Stimulated activated memory B cell treated with anti-CD40 and anti-IgM and Interleukin-4, amounts not matched to agents 10 μg/mL and 1 μg/mL and 100 μg/mL, for 72 hours (primary cell): ENCODE measurements at places on chromosomes 5 and 9.

DNA sequence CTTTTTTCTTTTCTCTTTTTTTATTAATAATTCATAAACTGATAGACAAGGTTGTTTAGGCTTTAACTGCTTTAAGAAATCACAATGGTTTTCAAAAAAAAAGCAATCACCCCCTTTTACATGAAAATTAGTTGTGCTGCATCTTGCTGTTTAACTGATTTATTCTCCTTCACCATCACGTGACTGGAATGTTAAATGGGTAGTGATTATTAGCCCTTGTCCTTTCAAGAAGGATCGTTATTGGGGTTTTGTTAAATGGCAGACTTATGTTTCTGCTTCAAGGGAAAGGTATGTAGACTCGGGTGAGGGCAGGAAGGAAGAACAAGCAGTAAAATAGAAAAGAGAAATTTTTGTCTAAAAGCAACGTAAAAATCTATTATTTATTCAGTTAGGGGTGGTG, 175.6 kb upstream of the TLE4 start:
- ATAC-seq = no peak

- no peak for ATAC-seq
Observed at GRCh38 chr9:135230817-135231520, 143.5 kb downstream of the OLFM1 start.

DNA sequence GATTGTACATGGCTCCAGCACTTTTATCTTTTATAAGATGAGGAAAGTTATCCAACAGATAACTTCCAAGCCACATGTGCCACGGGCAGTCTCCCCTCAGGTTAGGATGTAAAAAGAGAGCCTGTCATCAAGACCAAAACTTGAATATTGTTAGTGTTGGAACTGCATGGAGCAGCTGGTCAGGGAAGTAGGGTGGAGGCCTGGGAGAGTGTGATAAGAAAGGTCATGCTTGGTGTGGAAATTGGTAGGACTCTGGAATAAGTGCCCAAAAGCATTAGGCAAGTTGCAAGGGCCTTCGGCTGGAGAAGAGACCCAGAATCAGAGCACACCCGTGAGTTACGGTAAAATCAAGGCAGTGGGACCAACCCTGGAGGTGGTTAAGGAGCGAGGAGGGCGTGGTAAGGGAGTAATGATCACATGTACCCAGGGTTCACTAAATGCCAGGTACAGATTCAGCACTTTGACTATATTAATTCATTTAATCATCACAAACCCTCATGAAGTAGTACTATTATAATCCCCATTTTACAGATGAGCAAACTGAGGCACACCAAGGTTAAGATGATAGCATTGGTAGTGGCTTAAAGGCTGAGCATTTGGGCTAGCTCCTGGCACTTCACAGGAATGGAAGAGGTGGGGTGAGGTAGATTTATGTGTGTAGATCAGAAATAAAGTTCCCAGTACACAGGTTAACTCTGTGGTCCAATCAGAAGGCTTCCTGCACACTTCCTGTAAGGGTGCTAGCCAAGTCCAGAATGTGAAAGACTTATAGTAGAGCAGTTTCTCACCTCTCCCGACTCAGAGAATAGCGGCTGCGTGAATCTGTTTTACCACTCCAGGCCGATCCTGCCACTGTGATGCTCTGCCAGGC, 96.5 kb upstream of the ZNF608 start:
- no peak for ATAC-seq

DNA sequence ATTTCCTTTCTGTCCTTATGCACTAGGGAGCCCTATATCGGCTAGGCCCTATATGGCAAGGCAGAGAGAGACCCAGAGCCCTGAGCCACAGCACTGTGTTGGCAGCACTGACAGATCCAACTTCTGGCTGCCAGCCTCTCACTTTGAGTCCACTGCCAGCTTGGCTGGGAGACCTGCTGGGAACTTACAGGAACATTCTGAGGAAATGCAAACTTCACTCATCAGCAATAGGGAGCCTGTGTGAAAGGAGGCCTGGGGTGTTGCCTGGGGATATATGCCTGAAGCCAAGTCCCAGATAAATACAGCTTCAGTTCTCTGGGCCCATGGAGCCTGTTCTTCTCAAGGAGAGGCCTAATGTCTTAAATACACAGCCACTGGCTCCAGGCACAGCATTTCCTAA, 78.0 kb downstream of the ADRB2 start:
- no peak for ATAC-seq

DNA sequence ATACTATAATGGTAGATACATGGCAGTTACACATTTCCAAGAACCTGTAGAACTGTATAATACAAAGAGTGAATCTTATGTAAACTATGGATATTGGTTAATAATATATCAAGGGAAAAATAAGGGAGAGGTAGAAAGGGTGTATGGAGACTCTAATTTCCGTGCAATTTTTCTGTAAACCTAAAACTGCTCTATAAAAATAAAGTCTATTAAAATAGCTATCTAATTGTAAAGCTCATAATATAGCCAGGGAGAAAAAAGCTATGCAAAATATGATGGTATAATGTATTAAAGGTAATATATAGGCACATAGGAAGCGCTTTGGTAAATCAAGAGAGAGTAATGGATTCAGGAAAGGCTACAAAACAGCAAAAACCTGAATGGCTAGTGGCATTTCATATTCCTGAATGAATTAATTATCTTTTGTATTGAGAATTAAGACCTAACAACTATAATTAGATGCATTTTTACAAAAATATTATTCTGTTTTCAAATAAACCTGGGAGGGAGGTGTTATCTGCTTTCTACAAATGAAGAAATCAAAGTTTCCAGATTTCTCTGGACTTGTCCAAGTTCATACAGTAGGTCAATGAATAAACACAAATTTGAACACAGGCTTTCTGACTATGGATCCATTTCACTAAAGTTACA, 22.8 kb downstream of the ANXA1 start:
- no peak for ATAC-seq

DNA sequence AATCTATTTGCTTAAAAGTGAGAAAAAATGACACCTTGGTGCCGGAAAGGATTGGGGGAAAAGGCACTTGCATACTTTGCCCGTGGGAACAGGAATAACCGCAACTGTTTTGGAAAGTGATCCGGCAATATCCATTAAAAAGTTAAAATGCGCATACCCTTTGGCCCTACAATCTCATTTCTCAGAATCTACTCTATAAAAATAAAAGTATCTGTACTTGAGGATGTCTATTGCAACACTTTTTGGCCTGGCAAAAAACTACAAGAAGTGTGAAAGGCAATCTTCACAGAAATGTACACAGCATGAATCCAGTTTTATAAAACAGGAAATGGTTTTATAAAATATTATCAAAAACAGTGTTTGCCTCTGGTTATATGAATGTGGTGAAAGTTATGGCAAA, 58.3 kb upstream of the NFIL3 start:
- no peak for ATAC-seq

DNA sequence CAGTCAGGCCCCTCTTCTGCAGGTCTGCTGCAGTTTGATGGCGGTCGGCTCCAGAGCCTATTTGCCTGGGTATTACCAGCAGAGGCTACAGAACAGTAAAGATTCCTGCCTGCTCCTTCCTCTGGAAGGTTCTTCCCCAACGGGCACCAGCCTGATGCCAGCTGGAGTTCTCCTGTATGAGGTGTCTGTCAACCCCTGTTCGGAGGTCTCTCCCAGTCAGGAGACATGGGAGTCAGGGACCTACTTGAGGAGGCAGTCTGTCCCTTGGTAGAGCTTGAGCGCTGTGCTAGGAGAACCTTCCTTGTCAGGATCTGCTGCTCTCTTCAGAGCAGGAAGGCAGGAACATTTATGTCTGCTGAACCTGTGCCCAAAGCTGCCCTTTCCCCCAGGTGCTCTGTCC, 138.4 kb upstream of the IQGAP2 start:
- no peak for ATAC-seq

DNA sequence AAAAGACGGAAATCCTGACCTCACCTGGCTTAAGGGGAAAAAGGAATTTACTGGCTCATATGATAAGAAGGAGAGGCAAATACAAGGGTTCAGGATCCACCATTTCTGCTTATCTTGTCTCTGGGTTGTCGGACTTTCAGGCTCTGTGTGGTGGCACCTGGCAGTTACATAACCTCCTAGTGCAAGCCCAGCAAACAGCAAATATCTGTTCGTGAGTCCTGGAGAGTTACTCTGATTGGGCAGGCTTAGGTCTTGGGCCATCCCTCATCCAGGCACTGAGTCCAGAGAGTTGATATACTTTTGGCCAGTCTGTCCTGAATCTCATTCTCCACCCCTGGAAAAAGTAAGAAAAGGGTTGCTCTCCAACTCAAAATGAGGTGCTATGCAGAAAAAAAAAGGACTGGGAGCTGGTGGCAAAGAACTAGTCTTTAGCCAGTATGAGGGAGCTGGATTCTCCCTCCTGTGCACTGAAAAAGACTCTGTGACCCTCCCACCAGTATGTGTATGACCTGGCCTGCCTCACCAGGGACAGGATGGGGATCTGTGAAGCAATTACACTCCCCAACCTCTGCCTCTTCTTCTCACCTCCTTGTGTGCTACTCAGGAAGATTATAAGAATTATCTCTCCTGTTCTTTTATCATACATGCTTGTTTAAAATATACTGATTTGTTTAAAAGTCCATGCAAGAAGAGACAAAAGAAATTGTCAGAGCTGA, 282.9 kb downstream of the ARHGAP26 start:
- ATAC-seq = no peak

DNA sequence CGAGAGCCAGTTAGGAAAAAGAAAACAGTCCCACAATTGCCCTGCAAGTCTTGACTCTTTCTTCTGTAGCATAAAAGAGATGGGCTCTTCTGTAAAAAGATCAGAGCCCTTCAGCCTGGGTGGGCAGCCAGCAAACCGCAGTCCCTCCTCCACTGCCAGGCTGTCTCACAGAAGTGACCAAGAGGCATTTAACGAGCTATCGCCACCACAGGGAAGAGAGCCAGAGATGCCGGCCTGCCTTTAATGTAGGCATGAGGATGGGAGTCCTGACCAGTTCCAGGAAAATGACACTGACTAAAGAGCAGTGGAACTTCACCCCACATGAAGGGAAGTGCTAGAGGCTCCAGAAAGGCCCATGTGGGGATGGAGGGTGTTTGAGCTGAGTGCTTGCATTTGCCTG, 264.6 kb downstream of the NDUFS4 start:
- no peak for ATAC-seq

- ATAC-seq = peak; percentile 75
Observed at GRCh38 chr9:124291801-124292396, 34.1 kb downstream of the NEK6 start.

- no peak for ATAC-seq
Observed at GRCh38 chr9:18499062-18499461, 25.1 kb downstream of the ADAMTSL1 start.

GRCh38 chr5:96566833-96567587, 95.2 kb upstream of the CAST start:
- ATAC-seq = no peak

GRCh38 chr5:127799293-127799905, 96.2 kb downstream of the CCDC192 start:
- ATAC-seq = no peak

DNA sequence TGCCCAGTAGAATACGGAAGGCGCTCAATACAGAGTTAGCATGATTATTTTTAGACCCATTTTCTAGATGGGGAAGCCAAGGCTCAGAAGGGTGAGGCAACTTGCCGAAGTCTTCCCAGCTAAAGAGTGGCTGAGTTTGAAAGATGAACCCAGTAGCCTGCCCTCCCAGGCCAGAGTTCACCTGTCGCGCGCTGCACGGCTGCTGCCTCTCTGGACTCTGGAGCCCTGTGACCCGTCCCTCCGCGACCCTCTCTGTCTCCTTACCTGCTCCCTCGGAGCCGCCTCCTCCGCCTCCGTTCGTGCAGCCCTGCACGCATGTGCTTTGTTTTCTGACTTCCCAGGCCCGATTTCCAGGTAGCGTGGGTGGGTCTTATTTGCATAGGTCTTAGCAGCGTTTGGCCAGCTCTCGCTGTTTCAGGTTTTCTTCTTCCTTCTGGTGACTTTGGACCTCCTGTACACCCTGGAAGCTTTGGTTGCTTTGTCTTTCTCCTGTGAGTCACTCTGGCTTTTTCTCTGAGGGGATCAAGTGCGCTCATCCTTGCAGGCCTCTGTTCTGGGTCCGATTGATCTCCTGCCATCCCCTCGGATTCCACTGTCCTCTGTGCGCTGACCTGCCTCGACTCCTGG, at the start of gene RNF183:
Gene RNF183 (minus strand): TSS at position 585 of the 627 bp plus-strand sequence. CDS start 5,192 bp downstream, outside the sequence.
- ATAC-seq = no peak

DNA sequence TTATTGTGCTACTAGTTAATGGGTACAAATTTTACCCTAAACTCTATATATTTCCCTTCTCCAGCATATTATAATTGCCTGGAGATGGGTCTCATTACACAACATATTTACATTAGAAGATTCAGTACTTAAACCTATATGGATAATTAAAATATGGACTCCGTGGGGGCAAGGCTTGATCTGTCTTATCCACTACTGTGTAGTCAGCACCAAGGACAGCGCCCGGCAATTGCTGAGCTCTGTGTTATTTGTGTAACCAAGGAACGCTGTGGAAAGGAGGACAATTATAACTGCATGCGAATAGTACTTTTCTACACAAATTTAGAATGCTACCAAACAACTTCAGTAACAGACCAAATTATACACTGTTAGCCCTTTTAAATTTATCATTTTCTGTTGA, 77.7 kb downstream of the DNAH5 start:
- no peak for ATAC-seq

DNA sequence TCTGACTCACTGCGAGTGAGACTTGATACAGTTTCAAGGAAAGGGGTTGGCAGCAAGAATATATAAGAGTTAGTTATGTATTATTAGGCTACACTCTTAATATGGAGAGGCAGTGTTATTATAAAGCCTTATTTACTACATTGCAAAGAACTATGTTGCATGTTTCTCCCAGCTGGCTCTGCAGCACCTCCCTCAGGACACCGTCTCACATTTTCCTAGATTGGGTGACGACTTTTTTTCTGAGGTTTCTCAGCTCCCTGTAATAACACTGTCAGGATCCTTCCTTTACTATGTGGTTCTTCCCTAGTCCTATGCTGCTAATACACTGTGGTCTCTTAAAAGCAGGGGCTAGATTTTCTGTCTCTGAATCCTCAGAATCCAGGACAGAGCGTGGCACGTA, 153.7 kb downstream of the INSYN2B start:
- ATAC-seq = no peak

GRCh38 chr5:95988094-95988493, 26.4 kb upstream of the ELL2 start:
- no peak for ATAC-seq

DNA sequence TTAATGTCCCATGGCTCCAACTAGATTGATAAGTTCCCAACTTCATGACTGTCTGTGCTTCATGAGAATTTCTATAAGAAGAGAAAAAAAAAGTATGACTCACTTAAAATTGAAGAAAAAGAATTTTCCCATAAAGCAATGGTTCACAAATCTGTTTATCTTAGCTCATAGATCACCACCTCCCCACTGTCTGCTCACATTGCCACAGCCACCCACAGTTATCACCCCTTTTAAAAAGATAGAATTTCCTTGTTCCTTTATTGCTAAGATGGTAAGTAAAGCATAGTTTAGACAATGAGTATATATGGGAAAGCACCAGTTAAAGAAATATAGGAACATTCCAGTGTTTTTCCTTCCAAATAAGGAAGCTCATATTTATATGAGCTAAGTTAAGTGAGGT, 67.1 kb downstream of the ALDH7A1 start:
- no peak for ATAC-seq

GRCh38 chr9:126681336-126681735, 67.6 kb downstream of the LMX1B start:
- ATAC-seq = no peak

DNA sequence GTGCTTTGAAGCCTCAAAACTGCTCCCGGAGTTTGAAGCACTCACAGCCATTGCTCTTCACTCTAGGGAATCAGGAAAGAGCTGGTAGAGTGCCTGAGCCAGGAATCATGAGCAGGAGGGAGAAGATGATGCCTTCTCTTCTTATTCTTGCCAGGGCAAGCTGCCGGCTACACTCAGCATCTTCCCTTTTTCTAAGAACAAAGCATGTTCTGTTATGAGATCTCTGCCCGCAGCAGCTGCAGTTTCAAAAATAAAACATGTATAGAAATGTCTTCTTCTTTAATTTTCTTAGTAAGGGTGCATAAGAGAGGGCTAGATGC, 57.9 kb upstream of the RICTOR start:
- ATAC-seq = no peak
